PC-3 (cell line): ENCODE measurements at places on chromosomes 3 and 15. TPM values are rescaled to one million over a fixed set of nuclear protein-coding genes. Genes with fewer than 3 reads are reported as not detected.
A peak's percentile ranks its signal among the peaks of the same experiment; 100 is the strongest.

GRCh38 chr15:39583596-39584265, 2.9 kb downstream of the THBS1 start:
- DNase-seq: peak; percentile 60

The GOLGA6B gene
- total RNA-seq: 0.11 TPM in 1 of 2 replicates, not detected in the other

The TAGLN3 gene
- 2.6 and 4.3 TPM in 2 replicates for total RNA-seq

DNA sequence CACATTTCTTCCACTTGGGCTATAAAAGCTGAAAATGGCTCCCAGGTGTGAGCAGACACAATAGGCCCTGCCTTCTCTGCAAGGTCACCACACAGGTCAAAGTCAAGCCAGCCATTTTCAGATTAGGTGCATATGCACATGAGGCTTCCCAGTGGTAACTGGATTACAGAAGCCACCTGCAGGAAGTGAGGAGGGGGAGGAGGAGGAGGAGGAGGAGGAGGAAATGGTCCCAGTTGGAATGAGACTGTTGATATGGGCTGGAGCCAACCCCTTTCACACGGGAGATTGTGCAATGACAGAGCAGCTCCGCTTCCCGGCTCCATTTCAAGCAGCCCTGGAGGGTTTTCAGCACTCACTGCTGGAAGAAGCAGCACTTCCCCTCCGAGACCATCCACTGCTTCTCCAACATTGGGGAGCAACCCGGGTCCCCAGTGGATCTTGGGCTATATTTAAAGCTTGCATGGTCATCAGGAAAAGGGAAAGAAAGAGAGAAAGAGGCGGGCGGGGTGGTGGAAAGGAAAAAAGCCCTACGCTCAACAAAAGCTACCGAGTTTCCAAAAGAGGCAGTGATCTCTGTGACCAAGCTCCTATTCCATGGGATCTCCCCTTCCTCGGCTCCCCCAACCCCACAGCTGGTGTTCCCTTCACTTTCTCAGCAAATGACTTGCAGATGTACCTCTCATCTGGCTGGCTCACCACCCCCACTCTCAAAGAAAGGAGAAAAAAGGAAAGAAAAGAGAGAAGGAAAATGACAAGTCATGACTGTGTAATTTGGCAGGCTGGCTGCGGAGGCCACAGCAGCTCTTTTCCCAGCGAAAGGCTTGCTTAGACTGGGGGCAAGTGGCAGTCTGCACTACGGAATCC, 58.3 kb downstream of the LRIG1 start:
- DNase-seq: peak; percentile 30

- no peak for DNase-seq
These were observed 221.8 kb downstream of the SNRPN start for GRCh38 chr15:25176616-25176923.

DNA sequence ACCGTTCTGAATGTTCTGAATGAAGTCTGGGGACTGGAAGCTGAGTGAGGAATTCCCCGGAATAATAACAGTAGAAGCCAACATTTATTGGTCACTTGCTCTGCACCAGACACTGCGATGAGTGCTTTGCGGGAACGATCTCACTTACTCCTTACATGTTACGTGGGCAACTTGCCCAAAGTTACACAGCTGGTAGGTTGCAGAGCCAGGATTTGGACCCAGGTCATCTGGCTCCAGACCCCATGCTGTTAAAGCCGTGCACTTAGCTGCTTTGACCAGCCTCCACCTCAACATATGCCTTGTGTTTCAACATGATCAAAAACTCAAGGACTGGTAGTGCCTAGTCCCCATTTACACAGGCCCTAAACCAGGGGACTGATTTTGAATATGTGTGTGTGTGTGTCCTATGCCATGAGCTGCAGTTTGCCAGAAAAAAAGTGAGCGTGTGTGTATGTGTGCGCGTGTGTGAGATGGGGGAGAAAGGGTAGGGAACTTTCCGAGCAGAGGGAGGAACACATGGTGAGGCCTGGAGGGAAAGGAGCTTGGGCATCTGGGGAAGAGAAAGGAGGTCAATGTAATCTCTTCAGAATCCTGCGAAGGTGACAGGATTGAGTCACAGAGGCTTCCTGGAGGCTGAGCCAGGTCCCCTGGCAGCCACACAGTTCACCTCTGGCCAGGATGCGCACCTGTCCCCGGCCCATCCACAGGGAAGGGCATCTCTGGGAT, 28.9 kb downstream of the LINGO1 start:
- DNase-seq: no peak
